Chondrocyte (in vitro differentiated cells): ENCODE measurements at places on chromosomes 5 and 9. TPM values are rescaled to one million over a fixed set of nuclear protein-coding genes. Genes with fewer than 3 reads are reported as not detected.

DNA sequence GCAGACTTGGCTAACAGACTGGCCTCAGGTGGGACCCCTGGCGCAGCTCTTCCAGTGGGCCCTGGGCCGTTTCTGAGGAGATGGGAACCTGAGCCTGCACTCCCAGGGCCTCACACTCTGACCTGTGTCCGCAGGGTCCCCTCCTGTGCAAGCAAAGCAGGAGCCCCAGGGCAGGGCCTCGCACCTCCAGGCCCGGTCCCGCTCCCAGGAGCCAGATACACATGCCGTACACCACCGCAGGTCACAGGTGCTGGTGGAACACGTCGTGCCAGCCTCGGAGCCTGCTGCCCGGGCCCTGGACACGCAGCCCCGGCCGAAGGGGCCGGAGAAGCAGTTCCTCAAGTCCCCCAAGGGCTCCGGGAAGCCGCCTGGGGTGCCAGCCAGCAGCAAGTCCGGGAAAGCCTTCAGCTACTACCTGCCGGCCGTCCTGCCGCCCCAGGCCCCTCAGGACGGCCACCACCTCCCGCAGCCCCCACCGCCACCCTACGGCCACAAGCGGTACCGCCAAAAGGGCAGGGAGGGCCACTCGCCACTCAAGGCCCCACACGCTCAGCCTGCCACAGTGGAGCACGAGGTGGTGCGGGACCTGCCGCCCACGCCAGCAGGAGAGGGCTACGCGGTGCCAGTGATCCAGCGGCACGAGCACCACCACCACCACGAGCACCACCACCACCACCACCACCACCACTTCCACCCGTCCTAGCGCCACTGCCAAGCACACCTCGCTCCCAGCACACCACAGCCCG is 29.2 kb downstream of the NKD2 start:
- DNase-seq, result peak; percentile 88

DNA sequence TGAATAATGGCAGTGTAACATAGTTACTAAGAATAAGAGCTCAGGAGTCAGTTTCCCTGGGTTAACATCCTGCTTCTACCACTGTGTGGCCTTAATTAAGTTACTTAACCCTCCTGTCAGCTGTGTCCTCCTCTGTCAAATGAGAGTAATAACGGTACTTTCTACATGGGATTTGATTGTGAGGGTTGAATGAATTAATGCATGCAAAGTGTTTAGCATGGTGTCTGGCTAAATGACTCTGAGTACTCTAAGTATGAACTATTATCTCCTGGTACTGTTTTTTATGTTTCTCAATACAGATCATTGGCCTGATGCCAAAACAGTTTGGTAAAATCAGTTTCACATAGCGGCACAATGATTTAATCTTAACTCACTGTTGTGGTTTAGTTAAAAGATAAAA is 19.6 kb downstream of the ZNF131 start:
- DNase-seq, result no peak

Gene RAB3C
- not detected in 3 replicates for total RNA-seq

Gene NOTCH1
- total RNA-seq, result 11.6 to 28.7 TPM (median 27.5 TPM) in 3 replicates

Gene FUT7
- total RNA-seq, result not detected in 3 replicates

Gene PCDHGB4
- total RNA-seq, result 12.6 to 14.2 TPM (median 14.2 TPM) in 3 replicates

Gene CNTNAP3B
- total RNA-seq, result 9.5 to 23.9 TPM (median 23.1 TPM) in 3 replicates
